Activated CD4-positive, alpha-beta memory T cell treated with anti-CD3 and anti-CD28 coated beads, Interleukin-2, amount 10 ng/mL, durations not matched to agents 7 days and 5 days (primary cell): ENCODE measurements at places on chromosomes 11 and 22.

DNA sequence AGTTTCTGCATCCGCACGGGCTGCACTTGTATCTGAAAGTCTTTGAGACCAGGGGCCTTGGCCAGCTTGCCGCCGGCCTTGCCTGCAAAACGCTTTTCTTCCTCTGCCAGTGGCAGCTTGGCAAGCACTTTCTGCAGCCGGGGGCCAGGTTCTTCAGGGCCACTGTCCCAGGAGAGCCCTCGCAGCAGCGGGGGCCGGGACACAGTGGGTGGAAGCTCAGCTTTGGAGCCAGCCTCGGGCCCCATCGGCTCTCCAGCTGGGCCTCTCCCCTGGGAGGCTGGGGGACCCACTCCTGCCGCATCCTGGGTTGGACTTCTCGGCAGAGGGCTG lies 57.5 kb upstream of the LYVE1 start:
- no peak for DNase-seq

DNA sequence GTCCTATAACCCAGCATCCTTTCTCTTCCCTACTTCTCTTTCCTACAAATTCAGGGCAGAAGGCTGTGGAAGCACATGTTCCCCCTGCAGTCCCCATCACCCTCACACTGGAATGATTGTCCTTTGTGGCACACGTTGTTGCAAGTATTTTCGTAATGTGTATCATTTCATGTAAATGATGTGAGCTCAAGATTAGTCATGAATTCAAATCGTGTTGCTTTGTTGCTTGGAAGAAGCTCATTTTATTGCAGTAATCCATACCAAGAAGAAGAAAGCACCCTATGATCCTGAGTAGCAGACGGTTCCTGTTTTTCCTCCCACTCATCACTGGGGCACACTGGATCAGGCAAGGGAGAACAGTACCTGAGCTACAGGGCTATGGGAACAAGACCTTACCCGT lies 173.4 kb downstream of the NCAM1 start:
- no peak for DNase-seq

- no peak for DNase-seq
Observed at GRCh38 chr11:57387289-57388030, 3.0 kb downstream of the PRG2 start.

DNA sequence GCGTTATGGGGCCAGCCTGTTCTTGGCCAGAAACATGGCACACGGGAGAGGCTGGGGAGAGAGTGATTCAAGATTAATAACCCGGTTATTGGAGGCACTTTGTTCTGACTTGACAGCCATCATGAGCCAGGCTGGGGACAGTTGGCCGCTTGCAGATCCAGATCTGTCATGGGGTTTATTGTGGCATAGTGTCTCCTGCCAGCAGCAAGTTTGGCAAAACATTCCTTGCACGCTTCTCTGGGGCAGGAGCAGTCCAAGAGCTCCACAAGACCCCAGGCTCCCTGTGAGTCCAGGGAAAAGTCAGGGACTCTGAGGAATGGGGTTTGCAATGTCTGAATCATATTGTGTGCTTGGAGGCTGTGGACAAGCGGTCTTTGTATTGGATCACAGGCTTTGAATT lies 270.4 kb downstream of the MIAT start:
- no peak for DNase-seq

DNA sequence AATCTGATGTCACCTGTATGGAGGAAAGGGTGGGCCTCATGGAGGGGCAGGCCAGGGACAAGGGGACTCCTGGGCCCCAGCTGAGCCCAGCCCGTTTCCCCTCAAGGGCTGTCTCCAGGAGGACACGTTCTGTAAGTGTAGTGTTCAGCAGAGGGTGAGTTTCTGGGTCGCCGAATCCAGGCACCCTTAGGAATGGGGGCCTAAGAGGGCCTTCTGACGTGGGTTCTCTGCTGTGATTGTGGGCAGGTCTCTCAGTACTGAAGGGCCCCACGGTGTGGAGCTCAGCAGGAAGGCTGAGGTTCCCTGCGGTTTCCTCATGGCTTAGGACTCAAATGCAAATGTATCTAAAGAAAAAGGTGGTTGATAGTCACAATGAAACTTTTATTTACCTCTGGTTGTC lies 6.5 kb downstream of the PTDSS2 start:
- DNase-seq: peak; percentile 63

DNA sequence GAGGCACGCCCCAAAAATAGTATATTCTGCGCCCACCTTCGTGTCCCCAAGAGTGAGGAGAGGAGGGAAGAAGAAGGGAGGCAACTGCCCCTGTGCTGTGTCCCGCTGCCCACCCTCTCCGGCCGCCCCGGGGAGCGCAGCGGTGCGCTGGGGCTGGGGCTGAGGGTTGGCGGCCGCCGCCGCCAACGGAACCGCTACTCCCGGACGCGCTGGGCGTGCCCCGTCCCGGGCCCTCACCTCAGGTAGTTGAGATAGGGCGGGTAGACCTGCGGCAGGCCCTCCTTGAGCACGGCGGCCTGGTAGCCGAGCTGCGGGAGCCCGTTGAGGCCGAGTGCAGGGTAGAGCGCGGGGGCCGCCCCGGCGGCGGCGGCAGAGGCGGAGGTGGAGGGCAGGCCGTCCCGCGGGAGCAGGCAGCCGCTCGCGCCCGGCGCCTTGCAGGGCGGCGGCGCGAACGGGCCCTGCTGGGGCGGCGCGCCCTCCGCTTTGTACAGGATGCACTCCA lies 2.4 kb downstream of the PGR start:
- no peak for DNase-seq

GRCh38 chr22:35135165-35135564 lies 69.2 kb downstream of the ISX start:
- DNase-seq: no peak

DNA sequence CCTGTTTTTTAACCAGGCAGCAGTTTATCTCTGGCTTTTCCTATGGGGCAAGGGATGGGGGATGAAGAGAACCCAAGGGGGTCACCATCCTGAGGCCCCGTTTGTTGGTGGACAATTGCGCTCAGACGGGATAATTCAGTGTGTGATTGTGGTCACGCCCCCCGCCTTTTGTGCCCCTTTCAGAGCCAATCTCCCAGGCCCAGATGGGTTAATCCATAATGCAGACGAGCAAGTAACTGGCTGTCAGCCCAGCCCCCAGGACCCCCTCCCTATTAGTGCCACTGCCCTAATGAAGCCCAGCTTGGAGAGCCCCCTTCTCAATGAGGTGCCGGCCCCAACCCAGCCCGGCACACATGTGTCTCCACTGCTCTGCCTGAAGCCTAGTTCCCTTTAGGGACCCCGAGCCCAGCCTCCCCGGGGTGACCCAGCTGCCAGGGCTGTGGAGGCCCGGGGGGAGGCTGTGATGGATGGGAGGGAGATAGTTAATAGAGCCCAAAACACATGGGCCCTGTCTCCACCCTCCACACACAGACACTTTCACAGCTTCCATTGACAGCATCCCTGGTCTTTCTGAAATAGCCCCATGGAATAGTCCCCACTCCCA lies 19.1 kb upstream of the ROBO3 start:
- DNase-seq: no peak

GRCh38 chr11:33044285-33044756 lies 4.9 kb downstream of the TCP11L1 start:
- DNase-seq: no peak

DNA sequence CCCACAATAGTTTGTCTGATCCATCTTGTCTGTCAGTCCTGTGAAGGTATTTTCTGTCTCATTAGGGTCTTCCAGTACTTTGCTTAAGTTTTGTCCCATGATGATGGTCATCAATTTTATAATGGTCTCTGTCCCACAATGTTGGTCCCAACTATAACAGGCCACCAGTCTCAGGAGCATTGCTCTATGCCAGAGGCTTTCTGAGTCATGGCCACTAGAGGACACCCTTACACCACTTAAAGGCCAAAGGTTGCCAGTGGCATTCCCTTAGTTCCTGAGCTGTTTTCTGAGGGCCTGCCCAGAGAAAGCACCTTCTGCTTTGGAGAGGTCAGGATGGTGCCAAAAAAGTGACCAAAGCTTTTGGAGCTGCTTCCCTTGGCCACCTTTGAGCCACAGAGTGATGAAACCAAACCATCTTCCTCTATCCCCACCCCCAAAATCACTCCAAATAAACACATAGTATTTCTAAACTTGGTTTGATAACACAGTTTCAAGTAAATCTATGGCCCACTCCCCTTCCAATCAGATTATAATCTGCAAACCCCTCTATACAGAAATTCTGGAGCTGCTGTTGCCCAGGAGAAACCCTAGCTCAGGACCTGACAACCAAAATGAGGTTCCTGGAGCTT lies 19.3 kb downstream of the EIF3F start:
- peak; percentile 41 for DNase-seq

GRCh38 chr11:107545101-107545514 lies 20.4 kb downstream of the ALKBH8 start:
- DNase-seq: no peak

DNA sequence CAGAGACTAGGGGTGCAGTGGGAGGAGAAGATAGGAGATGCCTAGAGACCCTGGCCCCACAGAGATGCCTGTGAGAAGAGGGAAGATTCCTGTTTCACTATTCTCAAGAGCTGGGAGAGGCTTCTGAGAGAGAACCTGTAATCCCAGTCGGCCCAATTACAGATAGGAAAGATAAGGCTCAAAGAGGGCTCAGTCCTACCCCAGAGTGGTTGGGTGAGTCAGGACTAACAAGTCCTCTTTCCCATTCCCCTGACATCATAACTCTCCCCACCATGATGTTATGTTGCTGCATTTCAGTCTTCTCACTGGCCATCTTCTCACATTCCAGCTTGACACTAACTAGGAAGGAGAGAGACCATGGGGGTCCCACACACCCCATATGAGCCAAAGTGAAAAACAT lies 17.9 kb downstream of the ARHGEF12 start:
- DNase-seq: no peak

- DNase-seq: no peak
Observed at GRCh38 chr22:46401370-46401769, 65.9 kb downstream of the TRMU start.

- no peak for DNase-seq
Observed at GRCh38 chr11:87596176-87596575, 558.4 kb downstream of the TMEM135 start.

DNA sequence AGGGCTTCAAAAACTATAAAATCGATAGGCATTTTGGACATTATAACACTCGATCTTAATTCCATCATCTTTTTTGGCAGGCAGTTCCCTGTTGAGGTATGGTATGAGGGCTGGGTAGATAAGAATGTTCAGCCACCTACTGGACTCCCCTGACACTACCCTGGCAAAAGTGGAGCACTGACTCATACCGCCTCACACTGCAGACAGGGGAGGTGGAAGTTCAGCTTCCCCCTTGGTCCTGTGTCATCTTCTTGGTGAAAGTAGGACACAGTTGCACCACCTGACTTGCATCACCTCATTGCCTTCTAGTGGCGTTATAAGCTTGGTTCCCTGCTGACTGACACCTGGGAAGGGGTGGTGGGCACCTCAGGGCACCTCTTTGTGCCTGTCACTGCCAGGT lies 30.4 kb downstream of the PAAF1 start:
- DNase-seq: peak; percentile 21

DNA sequence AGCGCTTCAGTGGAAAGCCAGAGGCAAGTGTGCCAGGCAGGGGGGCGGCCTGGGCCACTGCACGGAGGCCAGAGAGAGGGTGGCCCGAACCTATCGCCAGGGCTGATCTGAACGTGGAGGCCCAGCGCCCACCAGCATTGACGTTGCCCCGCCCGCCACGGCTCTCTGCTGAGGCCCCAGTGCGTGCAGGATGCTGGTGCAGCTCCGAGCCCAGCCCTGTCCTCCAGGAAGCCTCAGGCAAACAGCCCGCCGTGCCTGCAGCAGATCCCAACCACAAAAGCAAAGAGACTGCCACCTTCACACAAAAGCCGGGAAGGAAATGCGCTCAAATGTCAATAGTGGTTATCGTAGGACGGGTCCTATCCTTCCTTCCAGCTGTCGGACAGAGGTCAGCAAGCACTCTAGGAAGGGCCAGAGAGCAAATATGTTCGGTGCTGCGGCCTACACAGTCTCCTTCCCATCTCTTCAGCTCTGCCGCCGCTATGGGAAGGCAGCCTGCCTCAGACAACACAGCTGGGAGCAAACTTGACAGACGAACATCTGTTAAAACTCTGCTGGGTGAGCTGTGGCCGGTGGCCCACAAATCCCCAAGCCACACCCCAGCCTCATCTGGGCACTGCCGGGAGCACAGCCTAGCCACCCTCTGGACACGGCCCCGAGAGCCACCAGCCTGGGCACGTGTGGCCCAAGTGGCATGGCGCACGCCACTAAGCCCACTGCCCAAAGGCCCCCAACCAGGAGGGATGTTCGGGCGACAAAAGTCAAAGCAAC lies 146.2 kb downstream of the CRYBB2 start:
- DNase-seq: no peak

GRCh38 chr11:8961401-8961800 lies 2.8 kb downstream of the TMEM9B start:
- no peak for DNase-seq

DNA sequence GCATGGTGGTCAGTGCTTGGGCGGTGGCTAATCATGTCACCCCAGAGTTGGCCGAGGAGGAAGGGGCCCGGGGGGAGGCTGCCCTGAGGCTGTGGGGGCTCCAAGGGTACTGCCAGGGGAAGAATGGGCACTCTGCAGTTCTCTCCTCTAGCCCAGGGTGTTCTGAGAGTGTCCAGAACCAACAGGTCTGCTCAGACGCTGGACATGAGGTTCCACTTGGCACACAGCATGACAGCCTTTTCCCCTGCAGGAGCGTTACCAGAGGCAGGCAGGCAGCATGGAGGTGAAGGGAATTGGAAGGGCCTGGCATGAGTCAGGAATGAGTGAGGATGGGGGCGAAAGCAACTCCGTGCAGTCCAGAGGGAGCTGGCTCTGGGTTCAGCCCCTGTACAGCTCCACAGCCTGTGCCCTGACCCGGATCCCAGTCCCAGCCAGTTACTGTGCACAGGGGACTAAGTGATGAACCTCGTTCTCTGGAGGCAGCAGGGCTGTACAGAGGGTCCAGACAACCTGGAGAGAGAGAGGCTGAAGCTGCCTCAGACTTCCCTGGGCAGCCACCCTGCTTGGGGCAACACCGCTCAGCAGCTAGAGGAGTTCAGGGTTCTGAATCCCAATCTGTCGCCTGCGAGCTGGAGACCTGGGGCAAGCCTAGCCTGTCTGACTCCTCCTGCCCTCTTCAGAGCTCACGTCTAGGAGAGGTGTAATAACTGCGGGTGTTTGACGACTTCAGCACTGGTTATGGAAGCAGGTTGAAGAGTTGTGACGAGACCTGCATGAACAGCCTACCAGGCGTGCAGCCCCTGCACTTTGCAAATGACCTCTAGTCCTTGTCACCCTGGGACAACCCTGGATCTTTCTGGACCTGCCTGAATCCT lies 14.7 kb upstream of the TUB start:
- DNase-seq: no peak

DNA sequence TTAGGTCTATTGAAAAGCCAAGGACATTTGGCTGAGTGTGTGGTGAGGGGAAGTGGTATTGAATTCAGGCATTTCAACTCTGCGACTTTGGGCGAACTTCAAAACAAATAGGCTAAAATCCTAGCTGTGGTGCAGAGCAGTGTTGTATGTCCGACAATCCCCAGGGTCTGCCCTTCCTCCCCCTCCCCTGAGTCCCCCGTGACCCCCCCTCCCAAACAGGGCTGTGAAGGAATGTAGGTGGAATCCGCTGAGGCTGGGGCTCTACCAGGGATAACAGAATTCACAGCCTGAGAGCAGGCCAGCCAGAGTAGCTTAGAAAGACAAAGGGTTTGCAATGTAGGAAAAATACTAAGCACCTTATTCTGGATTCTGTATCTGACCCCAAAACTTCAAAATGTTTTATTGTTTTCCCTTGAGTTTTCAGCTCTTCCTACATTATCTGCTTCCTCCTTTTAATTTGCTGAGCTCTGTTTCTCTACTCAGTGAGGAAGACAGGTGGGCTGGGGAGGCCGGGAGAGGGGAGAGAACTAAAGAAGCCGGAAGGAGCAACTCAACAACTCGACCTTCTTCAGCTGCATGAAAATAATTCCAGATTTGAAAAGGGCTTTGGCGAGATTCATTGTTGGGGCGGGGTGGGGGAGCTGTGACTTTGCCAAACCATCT lies 315.2 kb downstream of the BLID start:
- no peak for DNase-seq

GRCh38 chr22:28983190-28983589 lies 78.4 kb downstream of the C22orf31 start:
- DNase-seq: no peak
